ENCODE measurements at places on chromosomes 11 and 22.

- no peak for DNase-seq
These were observed 42.9 kb downstream of the LRRC32 start for GRCh38 chr11:76627606-76628005.

DNA sequence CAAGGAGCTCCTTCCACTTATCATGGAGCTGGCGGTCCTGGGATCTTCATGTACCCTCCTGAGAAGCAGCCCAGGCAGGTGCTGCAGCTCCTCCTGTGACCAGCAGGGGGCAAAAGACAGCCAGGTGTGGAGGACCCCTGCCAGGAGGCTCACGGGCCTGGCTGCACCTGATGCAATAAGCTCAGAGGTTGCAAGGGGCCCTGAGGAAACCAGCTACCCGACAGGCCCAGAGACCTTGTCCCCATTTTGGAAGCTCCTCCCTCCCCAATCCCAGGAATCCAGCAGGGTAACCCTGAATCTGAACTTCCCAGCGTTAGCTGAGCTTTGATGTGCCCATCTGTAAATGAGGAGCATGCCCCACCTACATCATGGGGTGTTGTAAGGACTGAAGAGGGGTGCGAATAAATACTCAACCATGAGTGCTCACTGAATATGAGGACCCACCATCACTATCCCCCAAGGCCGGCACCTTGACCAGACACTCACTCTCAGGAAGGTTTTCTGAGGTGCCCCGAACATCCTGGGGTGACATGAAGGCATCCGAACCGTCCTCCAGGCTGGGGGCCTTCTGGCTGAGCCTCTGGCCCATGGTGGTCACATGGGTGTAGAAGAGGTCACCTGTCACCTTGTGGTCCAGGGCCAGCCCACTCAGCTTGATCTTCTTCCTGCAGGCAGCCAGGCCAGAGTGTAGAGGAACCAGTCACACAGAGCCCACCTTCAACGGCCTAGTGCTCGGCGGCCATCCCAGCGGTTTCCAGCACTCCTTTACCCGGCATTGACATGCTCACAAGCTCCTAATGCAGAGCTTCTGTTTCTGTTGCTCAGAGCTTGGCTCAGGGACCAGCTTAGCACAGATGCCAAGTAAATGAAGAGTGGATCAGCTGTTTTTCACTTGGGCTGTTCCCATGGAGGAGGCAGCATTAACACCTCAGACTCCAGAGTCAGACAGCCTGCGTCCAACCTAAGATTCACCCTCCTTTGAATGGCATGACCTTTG is 21.7 kb downstream of the SLC43A1 start:
- no peak for DNase-seq

DNA sequence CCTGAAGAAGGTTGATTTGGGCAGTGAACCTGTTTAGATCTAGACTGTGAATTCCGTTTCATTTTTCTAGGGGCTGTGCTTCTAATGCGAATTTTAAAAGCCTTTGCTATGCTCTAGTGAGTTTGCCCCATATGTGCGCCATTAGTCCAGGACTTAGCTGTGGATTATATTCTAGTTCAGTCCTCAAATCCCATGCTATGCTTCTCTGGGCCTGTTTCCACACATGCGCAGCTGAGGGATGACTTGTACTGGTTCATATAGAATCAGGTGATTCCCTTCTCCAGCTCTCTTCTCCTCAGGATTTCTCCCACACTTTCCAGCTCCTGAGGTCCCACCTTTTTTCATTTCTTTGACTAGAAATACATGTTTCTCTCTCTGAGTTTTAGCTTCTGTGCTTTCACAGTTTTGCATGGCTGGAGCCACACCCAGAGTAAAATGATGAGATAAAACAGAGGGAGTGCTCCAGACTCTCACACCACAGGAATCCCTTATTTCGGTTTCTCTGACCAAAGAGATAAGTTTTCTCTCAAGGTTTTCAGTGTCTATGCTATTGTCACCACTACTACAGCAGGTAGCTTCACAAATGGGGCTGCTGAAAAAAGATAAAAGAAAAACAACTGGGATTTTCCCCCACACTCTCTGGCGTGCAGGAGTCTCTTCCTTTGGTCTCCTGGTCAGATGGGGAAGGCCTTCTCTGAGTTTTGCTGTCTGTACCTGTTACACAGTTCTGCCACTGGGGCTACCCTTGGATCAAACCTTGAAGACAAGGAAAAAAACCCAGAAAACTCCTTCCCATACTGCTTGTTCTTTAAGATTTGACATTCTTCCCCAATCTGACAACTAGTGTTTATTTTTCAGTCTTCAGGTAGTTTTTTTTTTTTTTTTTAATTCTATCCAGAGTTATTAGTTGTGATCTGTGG is 96.2 kb upstream of the TEAD1 start:
- DNase-seq = no peak

DNA sequence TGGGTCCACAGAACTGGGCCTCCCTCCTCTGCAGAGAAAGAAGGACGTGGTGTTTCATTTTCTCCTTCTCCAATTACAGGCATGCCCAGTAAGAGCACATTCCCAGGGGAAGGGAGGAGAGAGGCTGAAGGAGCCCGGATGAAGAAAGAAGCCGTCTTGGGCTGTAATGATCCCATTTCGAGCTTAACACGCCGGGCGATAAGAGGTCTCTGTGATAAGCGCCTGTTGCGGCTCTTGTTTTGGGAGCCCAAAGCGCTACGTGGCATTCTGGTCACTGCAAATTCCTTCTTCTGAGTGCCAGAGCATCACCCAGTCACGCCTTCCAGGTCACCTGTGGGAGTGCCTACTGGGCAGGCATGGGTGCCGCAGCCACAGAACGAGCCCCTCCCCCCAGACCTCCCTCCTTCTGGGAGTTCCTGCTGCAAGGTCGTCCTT is 57.5 kb downstream of the ANO1 start:
- no peak for DNase-seq

- no peak for DNase-seq
These were observed 69.7 kb downstream of the TENM4 start for GRCh38 chr11:79371152-79371551.

All from cerebellum (tissue), 4 donors.